ENCODE measurements at places on chromosomes 5 and 9. TPM values are rescaled to one million over a fixed set of nuclear protein-coding genes. Genes with fewer than 3 reads are reported as not detected.

KIF24 gene
- 0.49 TPM for total RNA-seq

DNA sequence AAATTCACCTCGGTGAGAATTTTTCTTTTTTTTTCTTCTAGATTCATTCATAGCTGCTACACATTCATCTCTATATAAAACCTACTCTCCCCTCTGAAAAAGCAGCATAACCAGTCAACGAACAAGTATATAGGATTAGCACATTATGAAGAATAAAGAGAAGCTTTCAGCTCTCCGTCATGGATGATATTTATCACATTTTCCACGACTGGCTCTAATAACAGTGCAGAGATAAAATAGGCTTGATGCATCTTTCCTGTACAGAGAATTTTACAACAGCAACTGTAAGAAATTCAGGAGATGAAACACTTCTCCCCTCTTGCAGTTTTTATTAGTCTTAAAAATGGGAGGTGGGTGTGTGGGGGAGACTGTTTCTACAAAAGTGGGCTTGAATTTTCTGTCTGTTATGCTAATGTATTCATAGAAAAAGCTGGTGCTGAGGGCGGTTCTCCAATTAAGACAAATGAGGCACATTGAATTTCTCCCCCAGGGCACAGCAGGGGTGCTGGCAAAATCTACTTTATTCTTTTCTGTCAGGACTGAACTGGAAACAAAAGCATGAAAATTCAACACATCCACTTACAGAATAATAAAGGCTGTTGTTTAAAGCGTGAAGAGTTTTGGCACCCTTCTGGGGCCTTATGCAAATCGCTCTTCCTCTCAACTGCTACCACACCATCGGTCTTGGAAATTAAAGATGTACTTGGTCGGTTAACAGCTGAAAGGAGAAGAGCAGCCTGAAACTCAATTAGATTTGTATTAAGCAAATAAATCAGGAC is 233.9 kb upstream of the ZNF608 start:
- DNase-seq: no peak

GRCh38 chr5:125464847-125465432 is 718.5 kb upstream of the ZNF608 start:
- no peak for DNase-seq

GRCh38 chr5:28399211-28399610 is 1360.8 kb upstream of the CDH9 start:
- no peak for DNase-seq

DNA sequence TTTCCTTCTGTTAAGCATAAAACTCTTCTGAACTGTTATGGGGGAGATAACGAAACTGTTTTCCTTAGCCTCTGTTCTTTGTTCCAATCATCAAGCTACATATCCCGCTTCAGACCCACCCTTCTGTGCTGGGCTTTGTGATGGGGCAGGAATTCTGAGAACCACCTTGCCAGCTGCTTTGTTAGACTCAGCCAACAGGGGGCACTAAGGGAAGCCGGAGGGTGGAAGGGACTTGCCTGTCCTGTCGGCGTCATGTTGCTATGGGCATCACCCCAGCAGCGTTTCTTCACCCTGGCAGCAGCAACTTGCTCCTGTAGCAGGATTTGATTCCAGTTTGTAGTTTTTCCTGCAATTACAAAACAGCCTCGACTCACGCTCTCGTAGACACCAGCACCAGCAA is 169.1 kb downstream of the CAAP1 start:
- DNase-seq: no peak
